ENCODE measurements at places on chromosomes 6 and 20.

DNA sequence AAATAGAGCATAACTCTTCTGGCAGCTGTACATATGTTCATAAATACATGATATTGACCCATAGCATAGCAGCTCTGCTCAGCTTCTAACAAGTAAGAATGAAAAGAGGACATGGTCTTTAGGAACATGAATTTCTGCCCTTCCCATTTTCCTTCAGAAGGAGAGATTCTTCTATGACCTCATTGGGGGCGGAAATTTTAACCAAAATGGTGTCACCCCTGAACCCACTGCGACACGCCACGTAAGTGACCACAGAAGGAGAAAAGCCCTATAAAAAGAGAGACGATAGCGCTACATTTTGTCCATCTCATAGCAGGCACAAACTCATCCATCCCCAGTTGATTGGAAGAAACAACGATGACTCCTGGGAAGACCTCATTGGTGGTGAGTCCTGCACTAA lies at the start of gene IL17A:
TSS of gene IL17A (plus strand) at position 301 of the 400 bp plus-strand sequence. CDS start at position 358, 57 bp downstream.
- H3K4me1 ChIP-seq: no peaks in the 10 kb centered on the region
- H3K36me3 ChIP-seq: no peaks in the 10 kb centered on the region
- no peak within 1 kb of the TSS for H3K4me3 ChIP-seq
- DNase-seq: no peak
- H3K27me3 ChIP-seq: peaks cover 9% of the 10 kb centered on the region

DNA sequence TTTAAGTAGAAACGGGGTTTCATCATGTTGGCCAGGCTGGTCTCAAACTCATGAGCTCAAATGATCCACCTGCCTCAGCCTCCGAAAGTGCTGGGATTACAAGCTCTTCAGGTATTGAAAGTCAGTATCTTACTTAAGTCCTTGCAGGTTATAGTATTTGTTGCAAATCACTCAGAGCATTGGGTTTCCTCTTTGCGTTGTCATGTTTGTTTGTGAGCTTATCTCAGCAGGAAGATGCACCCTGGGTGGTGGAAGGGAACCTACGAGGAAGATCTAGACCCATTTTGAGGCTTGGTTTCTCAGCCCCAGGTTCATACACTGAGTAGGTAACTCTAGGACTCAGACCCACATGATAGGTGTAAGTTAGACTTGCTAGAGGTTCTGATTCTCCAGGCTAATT lies 18.6 kb downstream of the MYH7B start:
- H3K4me3 ChIP-seq: no peak overlapping the region
- H3K36me3 ChIP-seq: no peaks in the 10 kb centered on the region
- no peak for DNase-seq
- H3K4me1 ChIP-seq: no peaks in the 10 kb centered on the region
- no peaks in the 10 kb centered on the region for H3K27me3 ChIP-seq

DNA sequence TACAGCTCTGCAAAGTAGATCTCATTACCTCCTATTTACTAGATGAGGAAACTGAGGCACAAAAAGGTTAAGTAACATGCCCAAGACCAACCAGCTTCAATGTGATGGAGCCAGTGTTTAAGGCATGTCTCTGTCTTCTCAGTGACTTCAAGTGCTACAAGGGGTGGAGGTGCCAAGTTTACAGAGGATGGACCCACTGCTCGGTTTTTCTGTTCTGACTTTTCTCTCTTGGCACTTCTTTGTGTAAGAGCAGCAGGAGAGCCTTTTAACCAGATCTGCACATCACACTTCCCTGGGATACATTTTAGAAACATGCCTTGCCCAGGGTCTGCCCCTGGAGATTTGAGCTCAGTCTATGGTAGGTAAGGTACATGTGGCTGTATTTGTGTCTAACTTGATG lies 9.8 kb downstream of the WRNIP1 start:
- H3K27ac ChIP-seq: no peak overlapping the region
- no peak overlapping the region for H3K4me3 ChIP-seq
- H3K36me3 ChIP-seq: peaks cover 64% of the 10 kb centered on the region
- H3K4me1 ChIP-seq: peaks cover 10% of the 10 kb centered on the region
- H3K27me3 ChIP-seq: no peaks in the 10 kb centered on the region

DNA sequence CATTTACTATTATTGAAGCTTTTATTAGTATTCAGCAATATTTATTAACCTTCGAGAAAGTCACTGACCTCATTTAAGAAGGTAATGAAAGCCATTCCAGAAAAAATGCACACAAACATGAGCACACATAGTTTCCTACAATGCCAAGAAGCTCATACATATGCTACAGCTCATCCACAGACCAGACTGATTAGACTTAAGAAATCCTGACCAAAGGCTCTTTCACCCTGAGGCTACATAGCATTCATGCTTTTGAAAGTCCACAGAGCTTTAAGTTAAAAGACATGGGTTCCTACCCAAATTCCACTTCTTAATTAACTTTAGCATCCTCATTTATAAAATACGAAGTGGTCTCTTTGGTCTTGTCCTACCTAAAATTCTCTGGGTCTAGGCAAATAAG lies 430.4 kb downstream of the TBC1D32 start:
- H3K4me1 ChIP-seq: no peaks in the 10 kb centered on the region
- no peak for DNase-seq
- H3K27ac ChIP-seq: no peak overlapping the region
- no peak overlapping the region for H3K4me3 ChIP-seq
- no peaks in the 10 kb centered on the region for H3K36me3 ChIP-seq
- no peaks in the 10 kb centered on the region for H3K27me3 ChIP-seq

DNA sequence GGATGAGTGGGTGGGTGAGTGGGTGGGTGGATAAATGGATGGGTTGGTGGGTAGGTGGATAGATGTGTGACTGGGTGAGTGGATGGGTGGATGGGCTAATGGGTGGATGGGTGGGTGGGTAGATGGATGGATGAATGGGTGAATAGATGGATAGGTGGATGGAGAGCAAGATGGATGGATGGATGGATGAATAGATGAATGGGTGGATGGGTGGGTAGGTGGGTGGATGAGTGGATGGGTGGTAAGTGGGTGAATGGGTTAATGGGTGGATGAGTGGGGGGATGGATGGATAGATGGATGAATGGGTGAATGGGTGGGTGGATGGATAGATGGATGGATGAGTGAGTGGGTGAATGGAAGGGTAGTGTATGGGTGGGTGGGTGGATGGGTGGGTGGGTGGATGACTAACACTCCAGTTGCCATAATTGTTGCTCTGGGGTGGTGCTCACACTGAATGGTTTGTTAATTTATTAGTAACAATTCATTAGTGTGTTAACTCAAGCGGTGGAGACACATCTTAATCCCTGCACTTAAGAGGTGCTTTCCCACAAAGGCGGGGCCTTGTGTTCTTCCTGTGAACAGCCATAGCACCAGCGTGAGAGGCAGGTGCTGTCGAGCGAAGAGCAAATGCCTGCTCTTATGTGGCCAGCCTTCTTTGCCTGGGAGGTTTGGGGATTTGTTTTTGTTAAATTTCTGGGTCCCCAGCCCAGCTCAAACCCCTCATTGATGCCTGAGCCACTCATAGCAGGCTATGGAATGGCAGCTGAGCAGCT lies 4.9 kb upstream of the APCDD1L start:
- DNase-seq: no peak
- no peaks in the 10 kb centered on the region for H3K36me3 ChIP-seq
- H3K4me3 ChIP-seq: no peak overlapping the region
- H3K4me1 ChIP-seq: no peaks in the 10 kb centered on the region

- H3K4me3 ChIP-seq: no peak overlapping the region
- H3K36me3 ChIP-seq: no peaks in the 10 kb centered on the region
- no peak overlapping the region for H3K27ac ChIP-seq
- peak; percentile 65 for DNase-seq
Observed at GRCh38 chr6:80622641-80623040, 516.2 kb downstream of the BCKDHB start.

DNA sequence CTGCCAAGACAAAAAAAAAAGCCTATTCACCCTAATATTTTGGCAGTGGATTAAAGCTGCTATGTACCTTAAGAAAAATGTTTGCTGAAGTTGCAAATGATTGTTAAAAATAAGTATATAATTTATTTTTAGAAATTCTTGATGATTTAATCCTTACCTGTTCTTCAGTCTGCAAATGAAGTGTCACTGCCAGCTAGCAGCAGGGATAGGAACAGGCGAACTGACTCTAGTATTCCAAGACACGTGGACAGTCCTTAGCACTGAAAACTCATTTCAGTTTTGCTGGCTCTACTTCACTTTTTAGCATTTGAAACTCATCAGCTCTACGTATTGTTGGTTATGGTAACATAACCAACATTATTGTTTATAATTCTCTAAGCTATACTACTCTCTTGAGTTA lies 204.4 kb upstream of the ID4 start:
- H3K4me1 ChIP-seq: no peaks in the 10 kb centered on the region
- H3K27me3 ChIP-seq: no peaks in the 10 kb centered on the region
- no peaks in the 10 kb centered on the region for H3K36me3 ChIP-seq
- no peak overlapping the region for H3K4me3 ChIP-seq
- no peak overlapping the region for H3K27ac ChIP-seq

- no peak overlapping the region for H3K27ac ChIP-seq
- H3K27me3 ChIP-seq: no peaks in the 10 kb centered on the region
- peaks cover 16% of the 10 kb centered on the region for H3K4me1 ChIP-seq
- no peak for DNase-seq
- H3K4me3 ChIP-seq: no peak overlapping the region
- H3K36me3 ChIP-seq: no peaks in the 10 kb centered on the region
Observed at GRCh38 chr20:23255716-23256385, 94.7 kb upstream of the NXT1 start.

DNA sequence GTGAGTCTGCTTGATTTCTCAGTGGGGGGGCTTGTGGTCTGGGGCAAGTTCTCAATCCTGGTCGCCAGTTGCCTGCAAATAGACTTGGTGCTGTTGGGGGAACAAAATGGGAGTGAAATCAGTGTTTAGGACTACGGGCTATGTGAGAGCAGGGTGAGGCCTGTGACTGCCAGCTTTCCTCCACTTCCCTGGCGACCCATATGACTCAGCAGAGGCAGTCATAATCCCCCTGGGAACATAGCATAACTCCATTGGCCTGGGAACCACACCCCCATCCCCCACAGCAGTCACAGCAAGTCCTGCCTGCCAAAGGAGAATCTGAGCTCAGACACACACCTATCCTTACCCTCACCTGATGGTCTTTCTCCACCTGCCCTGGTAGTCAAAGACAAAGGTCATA lies 387.9 kb downstream of the LMBRD1 start:
- H3K36me3 ChIP-seq: no peaks in the 10 kb centered on the region
- H3K27me3 ChIP-seq: no peaks in the 10 kb centered on the region
- H3K4me3 ChIP-seq: no peak overlapping the region

- H3K27ac ChIP-seq: no peak overlapping the region
- peaks cover 22% of the 10 kb centered on the region for H3K4me1 ChIP-seq
Observed at GRCh38 chr6:70955441-70956190, 1.2 kb downstream of the B3GAT2 start.

GRCh38 chr6:150167479-150167873 lies 24.6 kb downstream of the PPP1R14C start:
- H3K36me3 ChIP-seq: no peaks in the 10 kb centered on the region
- H3K4me1 ChIP-seq: no peaks in the 10 kb centered on the region
- H3K4me3 ChIP-seq: no peak overlapping the region

- H3K4me1 ChIP-seq: no peaks in the 10 kb centered on the region
- no peak overlapping the region for H3K27ac ChIP-seq
- no peak overlapping the region for H3K4me3 ChIP-seq
- no peaks in the 10 kb centered on the region for H3K36me3 ChIP-seq
- DNase-seq: no peak
Observed at GRCh38 chr6:37343248-37343647, 10.5 kb upstream of the RNF8 start.

DNA sequence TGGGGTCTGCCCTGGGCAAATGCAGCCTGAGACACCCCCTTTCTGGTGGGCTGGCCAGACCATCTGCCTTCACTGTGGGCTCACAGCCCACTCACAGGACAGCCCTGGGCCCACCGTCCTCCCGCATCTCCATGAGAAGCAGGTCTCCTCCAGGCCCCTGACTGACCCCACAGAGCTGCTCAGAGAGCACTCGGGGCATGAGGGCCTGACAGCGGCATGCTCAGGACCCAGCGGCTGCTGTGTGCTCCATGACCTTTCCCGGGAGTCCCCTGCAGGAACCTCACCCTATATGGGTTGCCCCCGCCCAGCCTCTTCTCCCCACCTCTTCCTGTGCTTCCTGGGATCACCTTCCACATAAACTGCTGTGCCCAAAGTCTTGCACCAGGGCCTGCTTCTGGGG lies 162.4 kb upstream of the CST7 start:
- no peak overlapping the region for H3K27ac ChIP-seq
- H3K4me3 ChIP-seq: no peak overlapping the region
- H3K4me1 ChIP-seq: peaks cover 17% of the 10 kb centered on the region
- H3K27me3 ChIP-seq: no peaks in the 10 kb centered on the region
- H3K36me3 ChIP-seq: no peaks in the 10 kb centered on the region
- no peak for DNase-seq

DNA sequence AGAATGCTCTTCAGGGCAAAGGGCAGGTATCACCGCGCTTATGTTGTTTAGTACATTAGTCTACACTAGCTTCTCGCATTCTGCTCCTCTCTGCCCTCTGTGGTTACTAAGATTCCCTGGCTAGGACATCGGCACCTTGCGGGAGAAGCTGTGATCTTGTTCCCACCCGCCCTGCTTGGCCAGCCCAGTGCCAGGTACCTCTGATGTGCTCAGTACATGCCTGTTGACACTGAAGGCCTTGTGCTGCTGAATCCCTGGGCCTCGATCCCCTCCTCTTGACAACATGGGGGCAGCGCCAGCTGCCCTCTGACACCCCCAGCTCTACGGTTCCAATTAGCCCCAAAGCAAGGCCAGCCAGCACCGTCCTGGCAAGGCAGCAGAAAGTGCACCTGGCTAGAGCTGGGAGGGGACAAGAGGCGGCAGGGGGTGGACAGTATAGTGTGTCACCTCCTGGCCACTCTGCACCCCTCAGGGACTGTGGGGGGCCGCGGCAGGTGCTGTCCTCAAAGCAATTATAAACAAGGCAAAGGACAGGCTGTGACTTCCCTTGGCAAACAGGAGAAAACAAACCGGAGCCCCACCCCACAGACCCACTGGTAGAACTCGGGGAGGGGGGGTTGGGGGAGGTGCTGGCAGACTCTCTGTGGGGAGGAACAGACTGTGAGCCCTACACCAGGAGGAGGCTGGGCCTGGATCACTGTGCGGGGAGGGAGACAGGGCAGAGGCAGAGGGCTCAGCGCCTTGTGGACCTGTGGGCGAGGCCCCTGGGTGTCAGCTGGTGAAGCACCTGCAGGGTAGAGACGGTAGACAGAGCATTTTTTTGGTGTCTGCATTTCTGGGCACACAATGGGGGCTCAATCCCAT lies 7.1 kb downstream of the TFEB start:
- no peaks in the 10 kb centered on the region for H3K36me3 ChIP-seq
- H3K4me1 ChIP-seq: peaks cover 63% of the 10 kb centered on the region
- DNase-seq: no peak
- H3K27me3 ChIP-seq: no peaks in the 10 kb centered on the region
- H3K27ac ChIP-seq: no peak overlapping the region
- no peak overlapping the region for H3K4me3 ChIP-seq

GRCh38 chr20:44973053-44973452 lies 6.7 kb downstream of the STK4 start:
- H3K4me1 ChIP-seq: peaks cover 21% of the 10 kb centered on the region
- H3K27me3 ChIP-seq: no peaks in the 10 kb centered on the region
- no peak overlapping the region for H3K4me3 ChIP-seq
- peaks cover 48% of the 10 kb centered on the region for H3K36me3 ChIP-seq
- DNase-seq: no peak
